ENCODE measurements at places on chromosomes 12 and 14. TPM values are rescaled to one million over a fixed set of nuclear protein-coding genes. Genes with fewer than 3 reads are reported as not detected.

DNA sequence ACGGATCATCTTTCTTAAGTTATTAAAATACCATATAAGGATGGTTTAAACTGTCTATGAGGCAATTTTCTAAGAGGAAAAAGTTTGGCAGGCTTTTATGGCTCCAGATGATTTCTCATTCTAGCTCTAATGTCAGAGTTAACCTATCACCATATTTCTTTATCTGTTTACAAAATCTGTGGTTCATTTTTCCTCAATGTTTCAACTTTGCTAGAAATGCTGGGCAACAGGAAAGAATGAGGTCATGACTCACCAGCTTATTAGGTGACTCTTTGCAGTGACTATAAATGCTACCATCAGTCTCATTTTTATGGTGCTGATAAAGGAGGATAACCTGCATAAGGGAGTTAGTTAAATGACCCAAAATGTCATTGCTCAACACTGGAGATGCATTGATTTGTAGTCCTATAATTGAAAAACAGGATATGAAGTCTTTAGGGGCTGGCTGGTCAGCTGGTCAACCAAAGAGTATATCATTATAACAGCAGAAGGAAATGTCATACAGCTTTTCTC, 45.3 kb upstream of the RAP1B start:
- no peaks in the 10 kb centered on the region for H3K36me3 ChIP-seq
- peaks cover 18% of the 10 kb centered on the region for H3K4me1 ChIP-seq
- no peak for DNase-seq
- H3K4me3 ChIP-seq = no peak overlapping the region

GRCh38 chr14:35414365-35414764, 9.8 kb upstream of the NFKBIA start:
- H3K27ac ChIP-seq = no peak overlapping the region
- no peaks in the 10 kb centered on the region for H3K27me3 ChIP-seq
- no peak for DNase-seq
- no peaks in the 10 kb centered on the region for H3K4me1 ChIP-seq
- H3K4me3 ChIP-seq = no peak overlapping the region

GRCh38 chr12:47408171-47408871, 297.5 kb downstream of the RPAP3 start:
- no peak overlapping the region for H3K4me3 ChIP-seq
- no peak for DNase-seq
- H3K4me1 ChIP-seq = no peaks in the 10 kb centered on the region
- H3K27me3 ChIP-seq = no peaks in the 10 kb centered on the region
- no peak overlapping the region for H3K27ac ChIP-seq
- no peaks in the 10 kb centered on the region for H3K36me3 ChIP-seq

DNA sequence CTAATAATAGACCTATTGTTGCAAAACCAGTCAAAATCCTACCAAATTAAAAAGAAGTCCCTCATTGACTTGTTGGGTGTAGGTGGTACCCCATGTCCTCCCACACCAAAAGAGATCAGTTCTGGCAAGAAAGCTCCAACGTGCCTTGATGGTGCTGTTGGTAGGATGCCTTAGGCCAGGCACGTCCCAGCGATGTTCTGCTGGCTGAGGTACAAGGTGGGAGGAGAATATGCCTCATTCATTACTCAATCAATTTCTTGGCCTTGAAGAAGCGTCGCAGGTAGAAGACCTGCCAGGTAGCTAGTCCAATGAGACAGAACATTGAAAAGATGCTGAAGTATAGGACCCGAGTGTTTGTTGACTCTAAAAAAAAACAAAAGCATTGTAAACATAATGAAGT, 7.8 kb upstream of the NEK9 start:
- H3K4me1 ChIP-seq = peaks cover 17% of the 10 kb centered on the region
- peaks cover 25% of the 10 kb centered on the region for H3K36me3 ChIP-seq
- no peak for DNase-seq
- no peaks in the 10 kb centered on the region for H3K27me3 ChIP-seq
- H3K4me3 ChIP-seq = no peak overlapping the region
- no peak overlapping the region for H3K27ac ChIP-seq

- no peak overlapping the region for H3K4me3 ChIP-seq
- H3K36me3 ChIP-seq = no peaks in the 10 kb centered on the region
- no peak for DNase-seq
- no peaks in the 10 kb centered on the region for H3K27me3 ChIP-seq
These were observed 142.1 kb downstream of the CNTN1 start for GRCh38 chr12:40834321-40834720.

The SDSL gene
- polyA plus RNA-seq = 23.8 TPM
